ENCODE measurements at places on chromosomes 3 and 15.

DNA sequence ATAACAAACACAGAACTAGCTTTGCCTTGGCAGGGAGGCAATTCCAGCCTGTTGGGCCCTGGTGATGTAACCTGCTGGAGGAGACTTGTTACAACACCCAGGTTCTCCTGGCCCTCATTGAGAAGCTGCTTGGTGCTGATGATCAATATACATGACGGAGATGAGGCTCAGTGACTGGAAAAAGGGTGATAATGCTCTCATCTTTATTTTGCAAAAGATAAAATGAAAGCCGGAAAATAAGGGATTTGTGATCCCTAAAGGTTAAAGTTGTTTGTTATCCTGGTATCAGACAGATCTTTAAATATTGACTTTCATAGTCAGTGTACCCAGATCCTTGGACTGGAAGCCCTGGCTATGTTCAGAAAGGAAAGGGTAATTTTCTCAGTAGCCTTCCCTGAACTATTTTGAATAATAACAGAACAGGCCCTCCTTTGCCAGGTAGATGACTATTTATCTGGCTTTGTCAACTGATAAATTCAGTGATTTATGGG is 118.9 kb upstream of the MEIS2 start:
- no peak for DNase-seq

- DNase-seq = no peak
Observed at GRCh38 chr3:22920006-22920405, 283.1 kb upstream of the UBE2E2 start.

- no peak for DNase-seq
Observed at GRCh38 chr3:141151439-141151838, 80.2 kb upstream of the PXYLP1 start.

GRCh38 chr3:187507905-187508304 is 139.7 kb downstream of the RTP4 start:
- no peak for DNase-seq

- peak; percentile 60 for DNase-seq
Observed at GRCh38 chr3:129597087-129597999, 9.1 kb downstream of the PLXND1 start.

- DNase-seq = peak; percentile 45
Observed at GRCh38 chr15:76337059-76337695, 604 bp downstream of the ISL2 start.

DNA sequence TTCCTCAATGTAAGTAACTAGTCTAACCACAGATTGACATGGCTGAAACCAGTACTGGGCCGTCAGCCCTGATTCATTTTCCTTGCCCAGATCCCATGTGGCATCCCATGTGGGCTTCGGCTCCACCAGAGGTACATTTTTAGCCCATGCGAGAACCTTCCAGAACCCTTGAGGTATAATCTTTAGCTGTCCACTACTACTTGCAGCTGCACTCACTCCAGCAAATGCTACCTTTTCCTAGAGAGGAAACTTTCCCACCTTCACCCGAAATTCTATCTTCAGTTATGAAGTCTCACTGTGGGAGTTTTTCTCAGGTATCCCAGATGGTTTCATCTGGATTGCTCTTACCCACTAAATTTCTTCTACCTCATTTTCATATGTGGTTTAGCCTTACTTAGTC is 907.2 kb downstream of the ROBO1 start:
- no peak for DNase-seq

- no peak for DNase-seq
Observed at GRCh38 chr3:13728487-13728886, 151.4 kb downstream of the WNT7A start.

Measured in A172 (cell line).